ENCODE measurements at places on chromosomes 7 and 10. TPM values are rescaled to one million over a fixed set of nuclear protein-coding genes. Genes with fewer than 3 reads are reported as not detected.

The MNX1 gene
- total RNA-seq, result not detected

The EFCAB10 gene
- total RNA-seq, result not detected

The GFRA1 gene
- total RNA-seq, result 24.0 TPM

The ZNF786 gene
- total RNA-seq, result 6.3 TPM

The HTR7 gene
- total RNA-seq, result under 0.01 TPM

The PTPN20 gene
- total RNA-seq, result 3.7 TPM

The ZNF467 gene
- 2.1 TPM for total RNA-seq

The CCT6A gene
- total RNA-seq, result 113 TPM

The LHFPL3 gene
- not detected for total RNA-seq

The ZNF365 gene
- total RNA-seq, result under 0.01 TPM

The C7orf57 gene
- total RNA-seq, result not detected

The OR2A14 gene
- not detected for total RNA-seq

The IQCE gene
- 2.1 TPM for total RNA-seq

The WNT2 gene
- 3.1 TPM for total RNA-seq

The ANXA8 gene
- total RNA-seq, result not detected

The PRKG1 gene
- total RNA-seq, result 44.9 TPM

The ZKSCAN5 gene
- 8.9 TPM for total RNA-seq

The ZNF777 gene
- total RNA-seq, result 2.1 TPM

The CBX3 gene
- 48.0 TPM for total RNA-seq

The RARRES2 gene
- total RNA-seq, result 54.3 TPM

The CLRN3 gene
- 0.52 TPM for total RNA-seq

The HKDC1 gene
- total RNA-seq, result not detected

The RHEB gene
- total RNA-seq, result 73.6 TPM

The FBXL15 gene
- total RNA-seq, result 3.1 TPM

The SLC12A9 gene
- total RNA-seq, result 24.5 TPM

The LIPM gene
- total RNA-seq, result under 0.01 TPM

The TMEM225B gene
- 0.52 TPM for total RNA-seq

The JAKMIP3 gene
- under 0.01 TPM for total RNA-seq

The ANK3 gene
- total RNA-seq, result 110 TPM

The AKR1D1 gene
- not detected for total RNA-seq

The FANK1 gene
- total RNA-seq, result not detected

The ACSM6 gene
- total RNA-seq, result not detected

The NAT16 gene
- total RNA-seq, result not detected

The SAMD9L gene
- total RNA-seq, result 4.2 TPM

Data from skeletal muscle tissue (tissue), 5 donors.